ENCODE measurements at places on chromosomes 4 and X.

DNA sequence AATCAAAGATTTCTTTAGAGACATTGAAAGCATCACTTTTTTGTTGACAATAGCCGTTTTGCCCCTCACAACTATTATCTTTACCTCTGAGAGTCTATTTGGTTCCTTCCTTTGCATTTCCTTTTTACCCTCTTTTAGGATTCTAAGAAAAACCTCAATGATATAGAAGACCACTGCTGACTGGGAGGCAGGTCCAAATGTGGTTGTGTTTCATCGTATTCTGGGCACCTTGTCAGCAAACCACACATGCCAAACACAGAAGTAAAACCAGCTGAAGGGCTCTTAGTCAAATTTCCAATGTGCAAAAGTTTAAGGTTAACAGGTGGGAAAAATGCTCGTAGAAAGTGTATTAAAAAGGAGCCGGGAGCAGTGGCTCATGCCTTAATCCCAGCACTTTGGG lies 5.1 kb upstream of the PRMT9 start:
- no peak for DNase-seq

DNA sequence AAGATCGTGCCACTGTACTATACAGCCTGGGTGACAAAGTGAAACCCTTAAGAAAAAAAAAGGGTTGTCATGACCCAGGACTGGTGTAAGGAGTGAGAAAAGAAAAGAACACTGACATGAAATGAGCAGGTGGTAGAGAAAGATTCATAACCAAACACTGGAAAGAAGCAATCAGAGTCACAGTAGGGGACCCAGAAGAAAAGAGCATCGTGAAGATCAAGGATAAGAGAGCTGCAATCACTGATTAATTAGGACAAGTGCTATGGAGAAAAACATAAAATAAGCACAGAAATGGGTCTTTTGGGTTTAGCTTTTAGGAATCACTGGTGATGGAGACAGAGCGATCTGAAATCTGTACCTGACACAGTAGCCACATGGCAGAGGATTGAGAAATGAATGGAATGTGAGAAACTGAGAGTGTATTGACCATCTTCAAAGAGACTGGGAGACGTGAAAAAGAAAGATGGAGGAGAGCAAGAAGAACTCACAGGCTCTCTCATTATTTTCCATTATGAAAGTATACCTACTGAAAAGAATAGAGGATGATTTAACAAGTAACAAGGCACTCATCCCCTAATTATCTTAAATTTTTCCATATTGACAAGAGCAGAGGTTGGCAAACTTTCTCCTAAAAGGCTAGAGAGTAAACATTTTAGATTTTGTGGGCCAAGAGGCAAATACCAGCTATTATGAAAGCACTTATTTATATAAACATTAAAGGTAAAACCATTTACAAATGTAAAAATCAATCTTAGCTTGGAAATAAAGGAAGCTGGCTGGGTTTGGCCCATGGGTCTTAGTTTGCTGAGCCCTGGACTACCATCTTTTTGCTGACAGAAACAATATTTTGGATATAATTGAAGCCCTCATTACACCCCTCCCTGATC lies 7.3 kb downstream of the TMEM154 start:
- no peak for DNase-seq

GRCh38 chr4:152197211-152197610 lies 338.7 kb downstream of the FBXW7 start:
- DNase-seq, result no peak

DNA sequence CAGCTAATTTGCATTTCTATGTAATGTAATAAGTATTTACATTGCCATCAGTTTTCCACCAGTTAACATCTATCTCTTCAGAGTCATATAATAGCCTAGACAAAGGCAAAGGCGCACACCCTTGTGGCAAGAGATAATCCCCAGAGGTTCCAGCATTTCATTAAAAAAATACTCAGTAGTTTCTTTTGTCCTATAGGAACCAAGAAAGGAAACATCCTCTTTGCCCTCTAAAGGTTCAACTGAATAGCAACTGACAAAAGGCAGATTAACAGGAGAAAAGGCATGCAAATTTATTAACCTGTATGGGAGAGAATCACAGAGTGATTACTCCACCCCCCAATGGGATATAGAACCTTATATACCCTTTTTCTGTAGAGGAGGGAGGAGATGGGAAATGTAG lies 48.4 kb downstream of the MAGEB17 start:
- DNase-seq, result no peak

DNA sequence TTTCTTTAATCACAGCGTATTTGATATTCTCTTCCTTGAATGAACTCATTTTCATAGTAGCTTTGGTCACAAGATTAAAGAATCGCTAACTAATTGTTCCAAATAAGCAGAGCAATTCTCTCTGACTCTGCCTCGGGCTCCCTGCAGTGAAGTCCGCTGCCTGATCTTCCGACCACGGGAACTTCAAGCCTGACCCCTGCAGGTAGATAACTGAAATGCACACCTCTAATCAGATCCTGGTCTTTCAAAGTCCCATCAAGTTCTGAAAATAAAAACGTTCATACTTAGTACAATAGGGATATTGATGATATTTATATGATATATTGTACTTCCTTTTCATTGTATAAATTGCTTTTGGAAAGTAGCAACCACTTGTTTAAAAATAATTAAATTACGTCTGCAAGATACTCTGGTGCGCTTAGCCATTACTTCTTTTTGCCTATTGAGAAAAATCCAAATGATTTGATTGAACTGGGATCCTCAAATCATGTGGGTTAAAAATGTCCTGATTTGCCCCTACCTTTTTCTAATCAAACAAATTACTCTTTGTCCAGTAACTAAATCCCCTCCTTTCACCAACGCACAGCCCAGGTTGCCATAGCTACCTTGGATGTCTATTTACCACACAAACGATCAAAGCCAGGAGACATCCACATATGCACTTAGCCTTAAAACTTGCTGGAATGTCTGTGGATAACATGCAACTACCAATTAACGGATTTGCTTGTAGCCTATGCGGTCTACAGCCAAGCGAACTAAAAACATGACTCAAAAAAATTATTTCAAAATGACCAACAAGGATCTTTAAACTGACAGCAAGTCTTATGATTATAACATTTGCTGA lies 4.2 kb downstream of the MID1 start:
- peak; percentile 32 for DNase-seq

GRCh38 chr4:54056360-54056759 lies 8.0 kb downstream of the CHIC2 start:
- DNase-seq, result peak; percentile 31

- no peak for DNase-seq
Observed at GRCh38 chr4:92519727-92520126, 216.0 kb downstream of the GRID2 start.

DNA sequence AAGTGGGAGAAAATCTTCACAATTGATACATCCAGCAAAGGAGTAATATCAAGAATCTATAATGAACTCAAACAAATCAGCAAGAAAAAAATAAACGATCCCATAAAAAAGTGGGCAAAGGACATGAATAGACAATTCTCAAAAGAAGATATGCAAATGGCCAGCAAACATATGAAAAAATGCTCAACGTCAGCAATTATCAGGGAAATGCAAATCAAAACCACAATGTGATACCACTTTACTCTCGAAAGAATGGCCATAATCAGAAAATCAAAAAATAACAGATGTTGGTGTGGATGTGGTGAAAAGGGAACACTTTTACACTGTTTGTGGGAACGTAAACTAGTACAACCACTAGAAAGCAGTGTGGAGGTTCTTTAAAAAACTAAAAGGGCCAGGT lies 114.3 kb upstream of the CCSER1 start:
- DNase-seq, result no peak

DNA sequence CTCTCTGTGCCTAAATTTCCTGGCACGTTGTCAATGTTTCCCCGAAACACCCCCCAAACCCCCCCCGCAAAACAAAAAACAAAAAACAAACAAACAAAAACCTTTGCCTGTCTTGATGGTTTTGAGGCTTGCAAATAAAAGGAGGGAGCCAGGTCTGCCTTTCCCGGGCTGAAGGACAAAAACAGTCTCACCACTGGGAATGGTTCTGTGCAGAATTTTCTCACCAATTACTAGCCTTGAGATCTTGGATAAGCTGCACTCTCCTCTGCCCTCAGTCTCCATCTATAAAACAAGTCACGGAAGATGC lies 15.5 kb downstream of the NKX3-2 start:
- DNase-seq, result no peak

DNA sequence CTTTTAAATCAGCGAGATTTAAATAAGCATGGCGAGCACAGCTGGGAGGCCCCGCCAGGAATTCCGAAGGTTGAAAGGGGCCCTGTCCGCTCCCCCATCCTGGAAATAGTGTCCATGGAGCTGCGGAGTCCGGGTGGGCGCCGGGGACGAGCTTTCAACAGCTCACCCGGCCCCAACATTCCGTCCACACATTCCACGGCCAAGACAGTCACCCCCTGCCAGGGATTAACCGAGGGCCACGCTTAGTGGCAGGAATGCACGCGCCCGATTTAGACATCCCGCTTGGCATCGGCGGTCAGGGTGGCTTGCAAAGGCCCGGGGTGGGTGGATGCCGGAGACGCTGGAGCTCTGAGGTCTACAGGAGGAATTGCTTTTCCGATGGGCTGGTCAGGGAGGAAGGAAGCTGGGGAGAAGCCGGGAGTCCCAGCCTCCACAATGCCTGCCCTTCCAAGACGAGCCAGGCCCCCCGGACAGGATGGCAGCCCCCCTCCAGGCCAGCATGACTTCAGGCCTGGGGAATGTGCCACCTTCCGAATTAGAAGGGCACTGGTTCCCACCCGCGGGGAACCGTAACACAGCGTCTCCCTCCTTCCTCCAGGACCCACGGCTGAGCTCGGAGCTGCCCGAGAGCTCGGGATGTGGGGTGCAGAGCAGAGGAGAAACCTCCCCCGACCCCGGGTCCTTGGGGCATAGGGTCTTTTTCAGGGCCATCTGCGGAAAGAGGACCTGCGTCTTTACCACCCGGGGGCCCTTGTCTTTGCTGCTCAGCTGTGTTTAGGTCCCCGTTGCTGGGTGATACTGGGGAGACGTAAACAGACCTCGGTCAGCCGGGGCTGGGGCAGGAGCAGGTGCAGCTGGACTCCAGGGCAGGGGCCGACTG lies 26.9 kb upstream of the PPP2R3B start:
- no peak for DNase-seq

- no peak for DNase-seq
Observed at GRCh38 chr4:183178201-183178600, 79.1 kb downstream of the WWC2 start.

GRCh38 chr4:189780391-189780790 lies 160.3 kb upstream of the FRG1 start:
- no peak for DNase-seq

GRCh38 chrX:18465051-18465450 lies 39.6 kb downstream of the CDKL5 start:
- no peak for DNase-seq

DNA sequence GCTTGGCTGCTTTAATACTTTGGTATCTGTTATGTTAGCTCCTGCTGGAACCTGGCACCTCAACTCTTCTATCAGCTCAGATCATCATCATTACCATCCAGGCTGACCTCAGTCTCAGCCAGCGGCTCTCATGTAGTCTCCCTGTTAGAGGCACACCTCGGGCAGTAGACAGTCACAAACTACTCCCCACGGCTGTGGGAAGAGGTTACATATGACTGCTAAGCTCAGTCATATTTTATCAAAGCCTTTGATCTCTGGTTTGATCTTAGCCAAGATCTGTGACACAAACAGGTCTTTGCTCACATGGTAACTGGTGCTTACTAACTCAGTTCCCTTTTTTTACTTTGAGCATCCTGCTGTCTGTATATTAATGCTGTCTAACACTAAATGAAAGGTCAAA lies 384.9 kb downstream of the CENPC start:
- peak; percentile 41 for DNase-seq

- no peak for DNase-seq
Observed at GRCh38 chr4:101604976-101605375, 185.6 kb upstream of the BANK1 start.

DNA sequence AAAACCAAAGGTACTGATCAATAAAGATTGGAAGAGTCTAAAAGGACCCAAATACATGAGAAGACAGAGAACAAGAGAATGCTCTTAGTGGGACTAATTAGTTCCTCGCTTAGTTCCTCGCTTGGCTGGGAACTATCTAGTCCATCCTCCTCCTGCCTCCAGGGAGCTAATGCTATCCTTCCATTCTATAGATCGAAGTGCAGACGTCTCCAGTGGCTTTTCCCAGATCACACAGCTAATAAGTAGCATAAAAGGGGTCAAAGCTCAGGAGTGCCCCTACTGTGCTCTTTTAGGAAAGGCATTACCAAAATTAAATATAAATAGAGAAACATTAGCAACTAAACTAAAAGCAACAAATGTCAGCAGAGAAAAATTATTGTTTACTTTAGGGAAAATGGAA lies 42.3 kb upstream of the PPARGC1A start:
- DNase-seq, result no peak

- no peak for DNase-seq
Observed at GRCh38 chrX:32825009-32825408, 386.3 kb downstream of the DMD start.

DNA sequence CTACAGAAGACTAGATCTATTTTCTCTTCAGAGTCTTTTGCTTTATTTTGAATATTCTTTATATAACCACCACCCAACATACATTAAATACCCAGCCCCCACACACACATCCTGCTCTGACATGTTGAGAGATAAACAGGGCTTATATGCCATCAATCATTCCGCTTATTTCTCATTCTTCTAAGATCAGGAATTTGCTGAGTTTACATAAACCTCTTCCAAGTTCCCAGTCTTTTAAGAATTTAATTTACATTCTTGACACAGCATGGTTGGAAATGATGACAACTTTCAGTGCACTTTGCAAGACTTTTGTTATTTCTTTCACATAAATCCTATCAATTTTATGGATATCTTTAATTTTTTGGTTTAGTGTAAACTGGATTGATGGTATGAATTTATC lies 17.5 kb upstream of the RAB9B start:
- no peak for DNase-seq

DNA sequence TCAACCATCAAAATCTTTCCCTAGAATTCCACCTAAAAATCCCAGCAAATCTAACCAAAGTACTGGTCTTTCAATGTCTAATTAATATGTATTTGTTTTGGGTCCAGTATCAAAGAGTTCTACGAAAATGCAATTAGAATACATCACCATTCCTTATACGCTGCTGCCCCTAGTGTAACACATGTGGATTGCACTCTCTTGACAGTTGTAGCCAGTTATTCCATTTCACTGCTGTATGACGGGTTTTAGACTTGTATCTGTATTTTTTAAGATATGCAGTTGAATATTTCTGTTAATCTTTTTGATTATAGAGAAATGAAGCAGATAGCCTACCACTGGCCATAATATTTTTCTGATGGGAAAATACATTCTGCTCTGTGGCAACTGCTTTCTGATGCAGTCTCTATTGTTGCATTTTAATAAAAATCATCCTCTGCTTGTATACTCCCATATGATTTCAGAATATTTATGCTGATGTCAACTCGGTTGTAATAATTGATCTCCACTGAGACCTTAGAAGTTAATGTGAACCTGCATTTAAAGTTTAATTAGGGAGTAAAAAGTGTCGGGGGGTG lies 17.1 kb upstream of the PAGE2B start:
- DNase-seq, result peak; percentile 45

DNA sequence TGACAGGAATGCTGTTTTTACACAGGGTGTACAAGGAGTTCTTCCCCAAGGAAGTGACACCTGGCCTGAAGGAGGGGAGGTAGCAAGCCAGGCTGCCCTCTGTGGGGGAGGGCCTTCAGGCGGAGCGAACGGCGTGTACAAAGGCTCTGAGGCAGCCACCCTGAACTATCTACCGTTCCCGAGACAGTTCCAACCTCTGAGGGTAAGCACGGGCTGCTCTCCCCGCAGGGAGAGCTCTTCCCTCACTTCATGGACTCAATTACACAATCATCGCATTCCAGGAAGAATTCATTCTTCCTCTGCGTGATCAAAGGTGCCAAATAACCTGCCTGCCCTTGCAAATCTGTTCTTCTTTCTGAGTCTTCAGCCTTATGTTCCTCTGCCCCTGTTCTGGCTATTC lies 4.8 kb downstream of the ELK1 start:
- DNase-seq, result no peak

Data from Kasumi-1 (cell line).